Right kidney (tissue), 9 donors: ENCODE measurements at places on chromosomes 16 and 17.

GRCh38 chr16:19968891-19969683, 84.4 kb upstream of the GPRC5B start:
- DNase-seq, result no peak

DNA sequence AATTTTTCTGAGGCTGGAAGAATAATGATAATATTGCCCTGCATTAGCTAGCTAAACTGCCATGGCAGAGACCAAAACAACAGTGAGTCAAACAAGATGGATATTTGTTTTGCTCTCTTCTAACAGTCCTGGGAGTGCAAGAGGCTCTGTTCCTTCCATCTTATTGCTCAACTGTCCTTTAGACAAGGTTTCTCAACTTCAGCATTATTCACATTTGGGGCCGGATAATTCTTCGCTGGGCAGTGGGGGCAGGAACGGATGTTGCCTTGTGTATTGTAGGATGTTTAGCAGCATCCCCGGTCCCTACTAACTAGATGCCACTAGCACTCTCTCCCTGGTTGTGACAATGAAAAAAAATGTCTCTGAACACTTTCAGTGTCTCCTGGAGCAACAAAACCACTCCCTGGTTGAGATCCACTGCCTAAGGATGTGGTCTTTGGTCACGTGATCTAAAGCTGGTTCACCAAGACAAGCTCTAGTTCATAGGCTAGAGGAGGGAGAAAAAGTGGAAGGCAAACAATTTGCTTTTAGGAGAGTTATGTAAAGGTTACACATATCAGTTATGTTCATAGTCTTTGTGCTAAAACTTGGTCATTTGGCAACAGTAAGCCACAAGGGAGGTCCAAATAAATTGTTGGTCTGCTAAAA, 144.4 kb downstream of the PCTP start:
- DNase-seq, result no peak

GRCh38 chr17:57655553-57655952, 89.5 kb downstream of the CCDC182 start:
- no peak for DNase-seq

DNA sequence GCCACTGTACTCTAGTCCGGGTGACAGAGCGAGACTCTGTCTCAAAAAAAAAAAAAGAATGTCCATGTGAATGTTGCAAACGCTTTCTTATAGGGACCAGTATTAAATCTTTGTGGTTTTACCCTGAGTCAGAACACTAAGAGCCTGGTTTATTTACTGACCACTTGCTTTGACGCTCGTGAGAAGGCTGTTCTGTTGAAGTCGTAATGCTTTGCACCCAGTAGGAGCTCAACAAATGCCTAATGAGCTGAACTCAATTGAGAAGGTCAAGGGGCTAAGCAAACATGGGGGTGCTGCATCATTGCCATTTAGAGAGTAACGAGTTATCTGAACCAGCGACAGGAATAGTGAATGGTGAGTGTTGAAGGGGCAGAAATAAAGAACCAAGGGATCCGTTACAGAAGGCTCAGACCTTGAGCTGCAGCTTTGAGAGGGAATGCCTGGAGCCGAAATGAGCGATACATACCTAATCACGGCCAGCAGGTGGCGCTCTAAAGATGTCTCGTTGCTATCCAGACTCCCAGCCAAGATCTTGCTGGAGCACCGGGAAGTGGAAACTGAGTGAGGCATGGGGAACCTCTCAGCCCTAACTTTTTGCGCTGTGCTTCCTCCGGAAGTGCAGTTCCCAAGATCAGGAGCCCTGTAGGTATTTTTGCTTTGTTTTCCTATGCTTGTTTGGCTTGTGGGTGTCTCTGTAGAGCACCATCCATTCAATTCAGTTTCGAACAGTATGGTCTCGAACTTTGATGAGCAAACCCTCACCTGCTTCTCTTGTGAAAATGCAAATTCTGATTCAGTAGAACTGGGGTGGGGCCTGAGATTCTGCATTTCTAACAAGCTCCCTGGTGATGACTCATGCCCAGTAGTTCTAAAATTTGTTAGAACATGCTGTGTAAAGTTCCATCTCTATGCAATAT, 12.6 kb upstream of the RNF222 start:
- peak; percentile 61 for DNase-seq

- no peak for DNase-seq
Observed at GRCh38 chr17:28553000-28553505, 629 bp upstream of the UNC119 start.
